Colonic mucosa (tissue), 4 donors: ENCODE measurements at places on chromosomes 13 and 19. TPM values are rescaled to one million over a fixed set of nuclear protein-coding genes. Genes with fewer than 3 reads are reported as not detected.

DNA sequence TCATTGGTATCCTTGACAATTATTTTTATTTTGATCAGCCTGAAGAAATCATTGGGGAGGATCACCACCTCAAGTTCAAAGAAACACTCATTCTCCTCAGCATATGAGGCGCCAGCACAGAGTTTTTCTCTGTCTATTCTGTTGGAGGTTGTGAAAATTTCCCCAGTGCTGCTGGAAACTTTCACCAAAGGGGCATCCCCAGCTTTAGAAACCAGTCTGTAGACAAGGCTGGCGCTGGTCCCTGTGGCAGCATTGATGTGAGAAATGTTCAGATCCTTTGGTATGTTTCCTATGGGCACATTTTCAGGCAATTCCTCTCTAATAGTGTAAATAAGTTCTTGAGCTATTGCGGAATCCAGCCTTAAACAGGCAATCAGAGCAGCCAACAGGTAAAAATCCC lies 2.1 kb downstream of the PCDH9 start:
- no peak overlapping the region for H3K27ac ChIP-seq
- H3K4me3 ChIP-seq, result no peak overlapping the region
- peaks cover 3% of the 10 kb centered on the region for H3K27me3 ChIP-seq
- no peak for DNase-seq
- no peaks in the 10 kb centered on the region for H3K4me1 ChIP-seq

The FUT1 gene
- total RNA-seq, result 0.59 TPM

GRCh38 chr13:76929851-76930374 lies 18.4 kb upstream of the ACOD1 start:
- no peaks in the 10 kb centered on the region for H3K36me3 ChIP-seq
- no peak for DNase-seq
- H3K4me1 ChIP-seq, result no peaks in the 10 kb centered on the region
- no peak overlapping the region for H3K27ac ChIP-seq

DNA sequence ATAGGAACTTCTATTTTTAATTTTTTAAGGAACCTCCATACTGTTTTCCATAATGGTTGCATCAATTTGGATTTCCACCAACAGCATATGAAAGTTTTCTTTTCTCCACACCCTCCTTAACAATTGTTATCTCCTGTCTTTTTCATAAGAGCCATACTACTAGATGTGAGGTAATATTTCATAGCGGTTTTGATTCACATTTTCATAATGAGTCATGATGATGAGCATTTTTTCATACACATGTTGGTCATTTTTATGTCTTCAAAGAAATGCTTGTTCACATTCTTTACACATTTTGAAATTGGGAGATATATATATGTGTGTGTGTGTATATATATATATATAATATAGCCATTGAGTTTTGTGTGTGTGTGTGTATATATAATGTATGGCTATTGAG lies 420.3 kb upstream of the PCDH9 start:
- no peaks in the 10 kb centered on the region for H3K36me3 ChIP-seq
- no peaks in the 10 kb centered on the region for H3K4me1 ChIP-seq
- no peak overlapping the region for H3K27ac ChIP-seq
- no peak for DNase-seq
- no peaks in the 10 kb centered on the region for H3K27me3 ChIP-seq

DNA sequence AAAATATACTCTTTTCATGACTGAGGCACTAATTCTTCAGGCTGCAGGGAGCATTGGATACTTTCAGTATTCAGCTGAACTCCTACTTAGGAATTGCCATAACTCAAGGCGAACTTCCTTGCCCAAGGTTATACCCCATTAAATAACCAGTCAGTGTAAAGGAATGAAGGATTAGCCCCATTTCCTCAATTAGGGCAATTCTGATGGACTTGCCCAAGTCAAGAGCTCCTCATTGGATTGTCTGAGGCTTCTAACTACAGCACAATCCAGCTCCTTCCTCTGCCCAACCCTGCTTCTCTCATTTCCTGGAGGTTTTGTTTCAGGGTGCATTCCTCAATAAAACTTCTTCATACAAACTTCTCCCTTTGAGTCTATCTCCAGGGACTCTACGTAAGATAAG lies 329.2 kb downstream of the LIG4 start:
- H3K27me3 ChIP-seq, result no peaks in the 10 kb centered on the region
- no peak overlapping the region for H3K4me3 ChIP-seq
- no peaks in the 10 kb centered on the region for H3K36me3 ChIP-seq
- H3K4me1 ChIP-seq, result no peaks in the 10 kb centered on the region

GRCh38 chr13:21748166-21748565 lies 77.3 kb downstream of the FGF9 start:
- no peak for DNase-seq
- no peak overlapping the region for H3K27ac ChIP-seq
- H3K36me3 ChIP-seq, result no peaks in the 10 kb centered on the region
- H3K4me3 ChIP-seq, result no peak overlapping the region
- no peaks in the 10 kb centered on the region for H3K4me1 ChIP-seq

The PRX gene
- total RNA-seq, result 1.7 TPM
